ENCODE measurements at places on chromosomes 5 and 9.

DNA sequence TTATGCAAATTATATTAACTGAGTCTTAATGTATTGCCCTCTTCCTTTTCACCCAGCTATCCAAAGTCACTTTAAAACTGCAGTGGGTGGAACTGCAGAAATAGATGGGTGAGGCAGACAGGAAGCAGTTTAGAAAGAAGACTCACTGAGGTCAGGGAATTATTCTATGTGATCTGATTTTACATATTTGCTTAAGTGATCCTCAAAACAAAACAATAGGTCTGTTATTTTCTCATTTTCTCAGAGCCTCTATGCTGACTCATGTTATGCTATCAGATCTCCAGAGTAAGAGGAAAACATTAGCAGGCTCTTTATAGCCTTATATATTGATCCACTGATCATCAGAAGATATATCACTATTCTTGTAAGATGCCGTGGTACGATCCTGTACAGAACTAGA, 63.5 kb downstream of the MRPS27 start:
- DNase-seq: no peak

DNA sequence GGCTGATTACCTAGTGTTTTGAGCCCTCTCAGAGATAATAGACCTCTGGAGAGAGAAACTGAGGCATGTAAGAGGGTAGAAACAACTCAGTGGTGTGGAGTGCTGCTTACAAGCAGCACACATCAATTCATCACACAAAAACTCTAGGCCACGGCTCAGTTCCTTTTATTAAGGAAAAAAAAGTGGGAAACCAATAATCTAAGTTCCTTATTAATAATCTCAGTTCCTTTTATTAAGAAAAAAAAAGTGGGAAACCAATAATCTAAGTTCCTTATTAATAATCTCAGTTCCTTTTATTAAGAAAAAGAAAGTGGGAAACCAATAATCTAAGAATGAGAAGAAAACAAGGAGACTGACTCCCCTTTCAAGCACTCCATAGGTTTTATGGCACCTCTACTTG, 28.0 kb downstream of the TXNDC8 start:
- no peak for DNase-seq

GRCh38 chr5:56717253-56717987, 97.9 kb upstream of the MAP3K1 start:
- no peak for DNase-seq

DNA sequence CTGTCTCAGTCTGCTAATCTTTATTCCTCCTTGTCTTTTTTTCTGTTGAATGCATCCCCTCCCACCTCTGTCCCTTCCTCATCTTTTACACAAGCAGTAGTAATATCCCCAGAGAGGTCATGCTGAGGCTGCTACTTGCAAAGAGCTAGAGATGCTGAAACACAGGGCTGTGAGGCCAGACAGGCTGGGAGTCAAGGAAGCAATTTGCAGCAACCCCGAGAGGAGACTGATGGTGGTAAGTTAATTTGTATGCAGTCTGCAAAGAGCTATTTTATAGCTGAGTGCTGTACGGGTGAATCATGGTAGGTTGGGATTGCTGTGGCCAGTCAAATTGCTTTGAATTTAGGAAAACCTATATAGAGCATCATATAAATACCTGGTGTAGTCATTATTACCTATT, 90.2 kb upstream of the SLC24A2 start:
- no peak for DNase-seq

DNA sequence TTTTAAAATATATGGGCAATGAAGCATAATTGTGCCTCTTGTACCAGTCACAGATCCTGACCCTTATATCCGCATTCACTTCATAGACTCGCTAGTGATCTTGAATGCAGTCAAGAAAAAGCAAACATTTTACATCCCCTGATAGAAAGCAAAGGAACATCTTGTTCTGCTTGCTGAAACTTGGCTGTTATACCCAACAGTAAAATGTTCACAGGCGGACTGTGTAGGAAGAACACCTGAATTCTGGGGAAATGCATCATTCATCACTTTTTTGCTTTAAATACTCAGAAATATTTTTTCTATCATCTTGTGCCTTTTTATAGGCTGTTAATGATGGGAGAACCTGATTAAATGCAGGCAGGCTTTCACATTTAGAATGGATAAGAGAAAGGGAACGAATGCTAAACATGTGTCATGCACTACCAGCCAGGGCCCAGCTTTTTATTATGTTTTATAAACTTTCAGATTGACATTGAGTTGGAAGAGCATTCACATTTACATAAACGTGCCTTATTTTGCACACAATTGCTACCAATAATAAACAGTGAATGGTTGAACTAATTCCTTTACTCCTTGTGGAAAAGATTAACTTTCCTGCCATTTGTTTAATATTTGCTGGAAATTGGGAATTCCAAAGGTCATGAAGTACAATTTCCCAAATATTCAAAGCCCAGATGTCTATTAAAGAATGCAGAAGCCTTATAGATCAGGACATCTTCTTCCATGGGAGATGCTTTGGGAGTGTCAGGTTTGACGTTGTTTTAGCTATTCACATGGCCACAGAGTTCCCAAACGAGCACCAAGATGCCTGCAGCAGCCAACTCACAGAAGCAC, 756.2 kb downstream of the TLE1 start:
- DNase-seq: no peak

GRCh38 chr5:172533058-172533398, 78.7 kb upstream of the SH3PXD2B start:
- DNase-seq: no peak

DNA sequence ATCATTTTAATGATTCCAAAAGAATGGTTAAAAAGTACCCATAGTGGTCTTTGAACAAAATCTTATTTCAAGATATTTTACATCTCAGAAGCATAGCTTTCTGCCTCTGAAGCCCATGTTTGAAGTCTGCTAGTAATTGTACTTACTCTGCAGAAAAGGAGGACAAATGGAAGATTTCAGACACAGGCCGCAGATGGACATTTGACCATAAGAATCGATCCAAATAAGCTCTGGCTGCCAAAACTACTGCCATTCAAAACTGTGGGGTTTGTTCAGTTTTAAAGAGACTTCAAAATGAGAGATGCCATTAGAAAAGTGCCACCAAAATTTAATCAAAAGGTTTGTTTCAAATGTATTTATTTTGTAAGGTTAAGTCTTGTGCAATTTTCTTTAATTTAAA, 306.7 kb downstream of the DTWD2 start:
- DNase-seq: no peak

GRCh38 chr9:134420974-134421432, 94.7 kb downstream of the RXRA start:
- no peak for DNase-seq

DNA sequence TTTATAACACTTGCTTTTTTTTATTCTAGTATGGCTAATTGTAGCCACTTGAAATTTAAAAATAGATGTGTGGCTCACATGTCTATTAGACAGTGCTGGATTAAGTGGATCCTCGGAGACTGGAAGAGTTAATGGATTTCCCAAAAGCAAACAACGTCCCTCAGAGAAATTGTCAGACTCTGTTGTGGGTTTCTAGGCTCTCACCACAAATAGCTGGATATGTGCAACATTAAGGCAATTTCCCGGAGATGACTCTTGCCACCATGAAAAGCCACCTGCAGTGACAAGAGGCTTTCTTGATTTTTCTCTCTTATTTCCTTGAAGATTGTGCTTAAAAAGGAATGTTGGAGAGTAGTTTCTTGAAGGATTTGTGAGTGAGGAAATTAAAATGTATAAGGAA, 43.2 kb downstream of the TMEM167A start:
- DNase-seq: peak; percentile 70

GRCh38 chr5:179819296-179820126, 1.2 kb upstream of the SQSTM1 start:
- peak; percentile 22 for DNase-seq

GRCh38 chr5:79687889-79688288, 1.7 kb upstream of the CMYA5 start:
- DNase-seq: no peak

DNA sequence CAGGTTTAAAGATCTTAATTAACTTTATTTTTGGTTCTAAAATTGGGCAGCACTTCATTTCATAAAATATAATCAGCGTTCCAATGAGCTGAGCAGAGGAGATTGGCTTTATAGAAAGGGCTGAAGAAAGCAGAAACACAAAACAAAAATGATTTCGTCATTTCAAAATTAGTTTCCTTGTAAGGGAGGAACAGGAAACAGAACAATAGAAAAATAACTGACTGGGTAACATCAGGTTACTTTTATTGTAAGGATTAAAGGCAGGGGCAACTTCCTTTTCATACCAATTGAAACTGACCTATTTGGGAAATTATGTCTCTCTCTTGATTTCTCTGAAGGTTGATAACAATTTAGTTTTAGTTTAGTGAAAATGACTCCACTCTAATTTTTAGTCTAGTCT, 157.1 kb downstream of the ATP10B start:
- no peak for DNase-seq

DNA sequence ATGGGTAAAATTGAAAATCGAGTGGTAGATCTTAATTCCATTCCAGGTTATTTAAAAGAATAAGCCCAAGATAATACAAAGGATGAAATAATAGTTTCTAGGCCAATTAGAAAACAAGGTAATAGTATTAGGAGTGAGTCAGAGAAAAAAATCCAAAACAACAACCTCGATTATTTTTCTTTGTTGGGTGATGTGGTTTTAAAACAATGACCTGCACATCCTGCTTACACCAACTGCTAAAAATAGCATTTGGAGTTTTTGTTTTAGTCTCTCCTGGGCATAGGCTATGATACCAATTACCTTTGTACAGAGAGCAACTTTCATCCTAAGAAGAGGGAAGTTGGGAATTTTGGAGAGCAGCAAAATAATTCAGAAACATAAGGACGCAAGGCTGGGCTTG, 101.7 kb upstream of the MYO10 start:
- no peak for DNase-seq

- DNase-seq: no peak
Observed at GRCh38 chr5:134555223-134555889, 29.9 kb downstream of the JADE2 start.

DNA sequence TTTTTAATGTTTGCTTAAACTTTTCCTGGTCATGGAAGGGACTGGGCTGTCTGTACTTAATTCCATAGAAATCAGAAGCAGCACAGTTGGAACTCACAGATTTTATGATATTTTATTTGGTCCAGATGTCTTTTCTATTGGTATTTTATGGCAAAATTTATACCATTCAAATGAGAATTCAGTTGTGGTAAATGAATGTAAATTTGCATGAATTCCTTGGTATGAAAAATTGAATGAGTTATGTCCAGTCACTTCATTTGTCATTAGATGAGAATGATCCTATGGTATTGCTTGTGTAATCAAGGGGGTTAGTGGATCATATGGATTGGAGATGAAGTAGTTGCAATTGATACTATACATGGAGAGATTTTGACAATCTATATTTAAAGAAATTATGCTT, 188.0 kb downstream of the KDM4C start:
- DNase-seq: no peak

DNA sequence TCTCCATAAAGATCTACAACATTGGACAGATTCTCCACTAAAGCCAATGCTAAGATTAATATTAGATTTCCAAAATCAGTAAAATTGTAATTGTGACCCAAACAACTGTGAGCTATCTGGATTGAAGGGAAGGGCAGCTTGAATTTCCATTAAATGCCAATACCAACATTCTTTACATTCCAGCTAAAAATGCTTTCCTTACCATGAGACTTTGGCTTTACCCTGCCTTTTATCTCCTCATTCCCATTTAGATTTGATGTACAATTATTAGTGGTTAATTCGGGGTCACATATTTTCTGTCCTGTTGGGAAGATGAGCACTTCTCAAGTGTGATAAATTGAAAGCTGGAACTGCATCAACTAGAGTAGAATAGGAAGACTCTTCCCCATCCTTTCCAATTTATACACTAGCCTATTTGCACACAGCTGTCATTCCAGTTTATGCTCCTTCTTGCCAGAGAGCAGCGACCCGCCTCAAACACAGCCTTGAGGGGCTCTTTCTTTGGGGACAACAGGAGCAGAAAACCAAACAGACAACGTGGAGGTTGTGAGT, 33.1 kb upstream of the MYOT start:
- DNase-seq: no peak

DNA sequence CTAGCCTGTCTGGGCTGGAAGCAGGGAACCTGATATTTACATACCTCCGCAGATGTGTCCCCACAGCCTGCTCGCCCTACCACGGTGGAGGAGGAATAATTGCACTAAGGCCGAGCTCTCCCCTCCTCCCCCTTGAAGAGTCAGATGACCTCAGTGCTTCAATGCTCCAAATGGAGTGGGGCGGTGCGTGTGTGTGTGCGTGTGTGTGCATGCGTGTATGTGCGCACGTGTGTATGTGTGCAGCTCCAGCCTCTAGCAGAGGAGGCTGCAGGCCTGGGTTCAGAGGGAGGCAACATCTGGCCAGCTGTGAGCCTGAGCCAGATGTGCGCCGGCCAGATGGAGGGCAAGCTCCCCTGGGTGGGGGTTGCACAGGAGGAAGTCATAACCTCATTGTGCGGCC, 90.5 kb downstream of the NRG2 start:
- DNase-seq: no peak

DNA sequence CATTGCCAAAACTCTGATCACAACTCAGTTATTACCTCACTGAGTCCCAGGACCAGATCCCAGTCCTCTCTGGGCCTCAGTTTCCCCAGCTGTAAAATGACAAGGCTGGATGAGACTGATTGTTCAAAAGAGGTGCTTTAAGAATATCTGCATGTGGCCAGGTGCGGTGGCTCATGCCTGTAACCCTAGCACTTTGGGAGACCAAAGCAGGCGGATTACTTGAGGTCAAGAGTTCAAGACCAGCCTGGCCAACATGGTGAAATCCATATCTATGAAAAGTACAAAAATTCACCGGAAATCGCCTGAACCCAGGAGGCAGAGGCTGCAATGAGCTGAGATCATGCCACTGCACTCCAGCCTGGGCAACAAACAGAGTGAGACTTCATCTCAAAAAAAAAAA, 8.3 kb downstream of the ATOX1 start:
- DNase-seq: no peak

DNA sequence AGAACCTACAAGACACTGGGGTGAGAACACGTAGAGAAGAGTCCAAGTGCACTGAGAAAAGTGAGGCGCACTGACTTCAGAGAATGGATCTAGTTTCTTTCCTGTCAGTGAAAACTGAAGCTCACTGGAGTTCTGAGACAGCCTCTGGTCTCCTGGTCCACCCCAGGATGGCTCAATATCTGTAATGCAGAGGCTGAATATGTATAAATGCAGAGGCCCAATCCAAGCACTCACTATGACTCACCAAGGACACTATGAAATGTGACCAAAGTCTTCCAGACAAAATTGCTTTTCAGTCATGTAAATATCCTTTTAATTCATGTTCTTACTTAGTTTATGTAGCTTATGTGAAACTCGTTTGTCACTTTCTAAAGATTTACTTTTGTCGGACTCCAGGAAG, 53.8 kb downstream of the NFIB start:
- no peak for DNase-seq

DNA sequence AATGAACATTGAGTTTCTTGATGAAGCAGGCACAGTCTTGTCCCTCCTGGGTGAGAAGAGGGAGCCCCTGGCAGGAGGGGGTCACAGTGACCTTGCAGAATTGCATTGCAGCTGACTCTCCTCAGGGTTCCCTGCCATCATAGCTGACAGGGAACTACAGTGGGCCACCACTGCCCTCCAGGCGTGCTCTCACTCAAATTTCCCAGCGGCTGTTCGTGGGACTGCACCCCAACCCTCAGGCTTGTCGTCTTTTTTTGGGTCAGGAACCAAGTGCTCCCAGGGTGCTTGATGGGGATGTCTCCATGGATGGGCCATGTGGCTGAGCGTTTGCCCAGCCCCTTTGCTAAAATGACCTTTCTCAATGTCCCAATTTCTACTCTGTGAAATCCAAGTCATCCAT, 215.8 kb downstream of the MELK start:
- no peak for DNase-seq

- DNase-seq: no peak
Observed at GRCh38 chr5:134787692-134788091, 29.1 kb downstream of the DDX46 start.

Data from NCI-H1105 treated with DMSO at 0.1 percent for 48 hours (cell line).